GM12878 (cell line): ENCODE measurements at places on chromosomes 6 and 20. TPM values are rescaled to one million over a fixed set of nuclear protein-coding genes. Genes with fewer than 3 reads are reported as not detected.

GRCh38 chr6:95856876-95857364, 158.9 kb upstream of the FUT9 start:
- DNase-seq = no peak

The TBXT gene
- 0.06 TPM in 1 of 2 replicates, not detected in the other for polyA plus RNA-seq

The RAET1L gene
- not detected in 2 replicates for polyA plus RNA-seq

The ADGRF5 gene
- not detected in 2 replicates for polyA plus RNA-seq

DNA sequence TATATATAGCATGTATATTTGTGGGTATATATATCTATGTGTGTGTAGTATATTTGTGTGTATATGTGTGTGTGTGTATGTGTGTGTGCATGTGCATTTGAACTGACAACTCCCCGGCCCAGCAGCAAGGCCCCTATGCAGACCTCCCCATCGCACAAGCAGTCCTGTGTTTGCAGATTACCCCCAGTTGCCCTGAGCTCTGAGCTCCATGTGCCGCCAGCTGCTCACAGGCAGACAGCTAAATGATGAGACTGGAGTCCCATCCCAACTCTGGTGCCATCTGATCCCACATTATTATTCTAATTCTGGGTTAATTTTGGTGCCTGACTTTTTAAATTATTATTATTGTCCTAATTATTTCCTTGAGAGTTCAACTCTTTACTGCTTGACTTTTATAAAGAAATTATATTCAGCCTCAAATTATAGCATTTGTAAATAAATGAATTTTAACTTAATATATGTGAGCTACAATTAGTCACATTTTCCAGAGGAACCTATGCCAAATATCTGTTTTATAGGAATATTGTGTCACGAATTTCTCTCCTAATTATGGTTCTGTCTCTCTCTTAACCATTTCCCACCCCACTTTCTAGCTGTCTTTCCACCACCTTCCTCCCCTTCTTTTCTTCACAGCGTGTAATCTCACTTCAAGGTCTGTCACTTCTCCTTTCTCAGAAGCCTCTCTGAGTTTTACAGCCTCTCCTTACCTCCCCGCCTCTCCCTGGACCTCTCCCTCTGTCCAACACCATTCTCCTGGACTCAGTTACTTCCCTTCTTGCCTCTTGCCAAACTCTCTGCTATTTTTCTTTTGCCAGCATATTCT, 90.6 kb upstream of the SYNDIG1 start:
- no peak for DNase-seq

The IPCEF1 gene
- 1.3 and 1.4 TPM in 2 replicates for polyA plus RNA-seq

DNA sequence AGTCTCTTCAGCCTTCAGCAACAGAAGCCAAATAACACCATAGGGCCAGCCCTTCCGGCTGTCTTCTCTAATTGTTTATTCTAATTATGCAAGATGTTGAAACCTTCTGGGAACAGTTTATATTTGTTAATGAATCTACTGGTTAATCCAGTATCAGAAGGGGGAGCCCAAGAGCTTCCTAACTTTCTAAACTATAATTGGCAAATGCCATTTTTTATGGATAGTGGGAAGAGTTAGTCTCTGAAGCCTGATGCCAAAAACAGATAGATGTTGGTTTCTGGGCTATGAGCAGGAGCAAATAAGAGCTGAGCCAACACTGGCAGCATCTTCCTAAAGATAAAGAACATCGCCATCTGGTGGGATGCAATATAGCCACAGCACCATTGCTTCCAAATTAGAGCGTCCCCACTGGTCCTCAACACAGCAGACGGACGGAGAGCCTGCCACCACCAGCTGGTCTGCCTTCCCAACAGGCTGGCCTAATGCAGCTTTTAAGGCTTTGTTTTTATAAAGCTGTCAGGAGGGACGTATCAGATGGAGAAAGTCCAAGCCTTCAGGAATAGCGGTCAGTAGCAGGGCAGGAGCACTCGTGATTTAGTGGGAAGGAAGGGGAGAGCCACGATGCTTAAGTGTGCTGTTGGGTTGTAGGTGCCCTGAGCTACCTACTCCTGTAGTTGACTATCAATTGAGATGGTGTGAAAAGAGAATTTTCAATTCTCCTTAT, 118.8 kb downstream of the RALGAPA2 start:
- no peak for DNase-seq

DNA sequence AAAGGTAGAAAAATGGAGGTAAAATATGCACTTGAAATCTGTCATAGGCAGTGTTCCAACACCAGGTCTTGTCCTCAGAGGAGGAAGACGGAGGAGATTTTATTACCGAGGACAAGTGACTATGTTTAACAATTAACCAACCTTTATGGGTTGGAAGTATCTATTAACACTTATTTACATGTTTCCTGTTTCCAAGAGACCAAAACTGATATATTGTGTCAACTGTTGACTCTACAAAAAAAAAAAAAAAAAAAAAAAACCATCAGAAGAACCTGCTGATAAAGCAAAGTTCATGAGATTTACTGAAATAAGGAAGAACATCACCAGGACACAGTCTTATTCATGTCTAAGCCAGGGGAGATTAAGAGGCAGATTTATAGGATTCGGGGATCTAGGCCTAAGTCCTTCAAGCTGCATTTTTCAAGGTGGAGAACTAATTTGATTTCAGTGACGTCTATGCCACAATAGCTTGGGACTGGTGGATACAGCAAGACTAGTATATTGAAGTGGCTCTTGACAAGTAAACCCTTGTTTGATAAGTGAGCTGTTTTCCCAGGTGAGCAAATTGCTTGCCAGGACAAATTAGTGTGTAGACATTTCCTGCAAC, 126.6 kb upstream of the NAA20 start:
- DNase-seq = no peak

DNA sequence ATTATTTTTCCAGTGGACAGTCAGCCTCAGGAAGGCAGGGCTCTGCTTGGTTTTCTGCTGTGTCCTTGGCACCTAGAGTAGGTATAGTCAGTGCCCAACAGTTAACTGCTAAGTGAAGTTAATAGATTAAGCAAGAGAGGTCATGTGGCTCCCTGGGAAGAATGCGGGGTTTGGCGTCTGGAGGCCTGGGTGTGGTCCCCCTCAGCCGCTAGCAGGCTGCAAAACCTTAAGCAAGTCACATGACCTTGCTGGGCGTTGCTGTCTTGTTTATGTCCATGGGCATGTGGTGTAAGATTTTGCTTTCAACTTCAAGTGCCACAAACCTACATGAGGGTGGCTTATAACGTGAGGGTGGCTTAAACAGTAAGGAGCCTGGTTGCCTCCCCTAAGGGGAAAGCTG, 75.5 kb upstream of the SCP2D1 start:
- no peak for DNase-seq
